ENCODE measurements at places on chromosomes 2 and 18.

- no peaks in the 10 kb centered on the region for H3K36me3 ChIP-seq
- H3K27ac ChIP-seq = no peak overlapping the region
- H3K4me1 ChIP-seq = peaks cover 30% of the 10 kb centered on the region
- H3K27me3 ChIP-seq = no peaks in the 10 kb centered on the region
- no peak overlapping the region for H3K4me3 ChIP-seq
- no peak for DNase-seq
Measured at GRCh38 chr18:48847807-48848486, 102.8 kb downstream of the SMAD7 start.

DNA sequence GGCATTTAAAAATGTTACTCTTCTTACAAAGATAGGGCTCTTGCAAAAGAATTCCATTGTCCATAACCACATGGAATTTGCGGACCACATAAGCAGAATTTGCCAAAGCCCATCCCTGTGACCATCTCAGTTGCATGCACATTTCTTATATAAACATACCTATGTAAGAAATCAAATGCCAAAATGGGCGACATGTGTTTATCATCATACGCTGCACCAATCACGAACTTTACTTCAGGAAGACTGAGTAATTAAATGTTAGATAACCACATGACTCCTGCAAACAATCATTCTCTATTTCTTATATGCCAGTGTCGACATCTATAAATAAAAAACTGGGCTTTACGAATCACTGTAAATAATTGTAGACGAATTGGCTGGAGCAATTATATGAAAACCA, 186.1 kb upstream of the RBMS1 start:
- DNase-seq = no peak
- no peaks in the 10 kb centered on the region for H3K4me1 ChIP-seq
- H3K4me3 ChIP-seq = no peak overlapping the region
- H3K27ac ChIP-seq = no peak overlapping the region
- H3K27me3 ChIP-seq = no peaks in the 10 kb centered on the region
- H3K36me3 ChIP-seq = no peaks in the 10 kb centered on the region

- H3K36me3 ChIP-seq = no peaks in the 10 kb centered on the region
- no peaks in the 10 kb centered on the region for H3K27me3 ChIP-seq
- no peak overlapping the region for H3K4me3 ChIP-seq
- no peak overlapping the region for H3K27ac ChIP-seq
- DNase-seq = no peak
- H3K4me1 ChIP-seq = no peaks in the 10 kb centered on the region
Measured at GRCh38 chr18:32441533-32441932, 29.1 kb downstream of the GAREM1 start.

GRCh38 chr2:64716569-64716968, 62.9 kb upstream of the SERTAD2 start:
- H3K27ac ChIP-seq = no peak overlapping the region
- H3K4me3 ChIP-seq = no peak overlapping the region
- DNase-seq = no peak
- H3K36me3 ChIP-seq = no peaks in the 10 kb centered on the region
- no peaks in the 10 kb centered on the region for H3K27me3 ChIP-seq
- H3K4me1 ChIP-seq = peaks cover 20% of the 10 kb centered on the region

- H3K36me3 ChIP-seq = peaks cover 18% of the 10 kb centered on the region
- no peak for DNase-seq
- H3K4me1 ChIP-seq = peaks cover 52% of the 10 kb centered on the region
- no peaks in the 10 kb centered on the region for H3K27me3 ChIP-seq
- H3K27ac ChIP-seq = no peak overlapping the region
- no peak overlapping the region for H3K4me3 ChIP-seq
Measured at GRCh38 chr2:6937157-6937556, 19.9 kb downstream of the RNF144A start.

- peaks cover 2% of the 10 kb centered on the region for H3K36me3 ChIP-seq
- no peak overlapping the region for H3K4me3 ChIP-seq
- no peak for DNase-seq
- no peaks in the 10 kb centered on the region for H3K4me1 ChIP-seq
- H3K27ac ChIP-seq = no peak overlapping the region
- no peaks in the 10 kb centered on the region for H3K27me3 ChIP-seq
Measured at GRCh38 chr2:46065152-46065551, 232.1 kb upstream of the EPAS1 start.

DNA sequence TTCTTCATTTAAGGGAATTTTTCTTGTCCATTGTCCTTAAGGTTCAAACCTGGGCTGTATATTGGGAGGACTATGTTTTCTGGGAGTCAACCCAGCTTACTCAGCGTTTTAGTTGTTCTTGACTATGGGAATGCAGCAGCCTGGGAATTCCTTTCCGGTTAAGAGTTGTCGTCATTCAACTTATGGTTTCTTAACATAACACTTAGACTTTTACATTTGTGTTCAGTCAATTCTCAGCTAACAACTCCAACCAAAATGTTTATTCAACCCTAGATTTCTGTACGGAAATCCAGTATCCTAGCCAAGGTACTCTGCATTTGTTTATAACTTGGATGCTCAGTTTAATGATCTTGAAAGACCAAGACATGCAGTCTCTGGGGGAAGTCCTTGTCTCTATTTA, 960.9 kb downstream of the CBLN2 start:
- no peaks in the 10 kb centered on the region for H3K4me1 ChIP-seq
- no peak overlapping the region for H3K4me3 ChIP-seq
- no peak overlapping the region for H3K27ac ChIP-seq
- no peaks in the 10 kb centered on the region for H3K27me3 ChIP-seq
- DNase-seq = no peak

- H3K4me1 ChIP-seq = peaks cover 25% of the 10 kb centered on the region
- H3K4me3 ChIP-seq = no peak overlapping the region
- DNase-seq = no peak
- no peaks in the 10 kb centered on the region for H3K27me3 ChIP-seq
- H3K27ac ChIP-seq = no peak overlapping the region
- H3K36me3 ChIP-seq = peaks cover 47% of the 10 kb centered on the region
Measured at GRCh38 chr2:30152385-30152784, 5.6 kb downstream of the YPEL5 start.

DNA sequence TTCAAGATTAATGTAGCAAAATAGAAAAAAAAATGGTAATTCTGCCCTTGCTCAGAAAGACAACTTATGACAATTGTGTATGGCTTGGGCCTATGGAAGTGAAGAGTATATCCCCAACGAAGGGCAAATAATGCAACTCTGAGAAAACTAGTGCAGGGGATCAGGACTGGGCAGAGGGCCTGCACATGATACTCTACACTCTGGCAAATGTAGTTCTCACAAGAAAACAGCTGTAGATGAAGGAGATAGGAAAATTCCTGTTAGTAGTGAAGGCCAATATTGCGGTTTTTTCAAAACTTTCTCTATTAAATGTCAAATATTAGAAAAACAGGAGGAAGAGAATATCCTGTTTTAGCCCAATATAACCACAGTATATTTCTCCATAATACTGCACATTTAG, 77.8 kb downstream of the SCN9A start:
- H3K36me3 ChIP-seq = peaks cover 2% of the 10 kb centered on the region
- H3K4me1 ChIP-seq = no peaks in the 10 kb centered on the region
- no peaks in the 10 kb centered on the region for H3K27me3 ChIP-seq
- no peak for DNase-seq
- H3K4me3 ChIP-seq = no peak overlapping the region

DNA sequence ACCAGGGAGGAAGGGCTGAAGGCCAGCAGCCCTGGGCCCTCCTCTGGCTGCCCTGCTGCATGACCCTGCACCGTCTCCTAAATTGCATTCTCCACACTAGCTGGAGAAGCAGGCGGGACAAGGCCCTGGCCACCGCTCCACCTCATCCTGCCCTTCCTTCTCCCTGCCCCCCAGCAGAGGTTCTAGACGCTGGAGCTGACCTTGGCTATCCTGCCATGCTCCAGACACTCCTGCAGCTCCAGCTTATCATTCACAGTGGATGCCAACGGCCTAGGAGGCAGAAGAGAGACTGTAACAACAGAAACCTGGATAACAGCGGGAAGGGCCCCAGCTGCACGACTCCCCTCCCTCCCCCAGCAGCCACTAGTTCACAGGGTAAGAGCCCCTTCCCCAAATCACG, 68.4 kb upstream of the POMC start:
- H3K4me3 ChIP-seq = no peak overlapping the region
- H3K4me1 ChIP-seq = no peaks in the 10 kb centered on the region
- H3K36me3 ChIP-seq = peaks cover 22% of the 10 kb centered on the region

DNA sequence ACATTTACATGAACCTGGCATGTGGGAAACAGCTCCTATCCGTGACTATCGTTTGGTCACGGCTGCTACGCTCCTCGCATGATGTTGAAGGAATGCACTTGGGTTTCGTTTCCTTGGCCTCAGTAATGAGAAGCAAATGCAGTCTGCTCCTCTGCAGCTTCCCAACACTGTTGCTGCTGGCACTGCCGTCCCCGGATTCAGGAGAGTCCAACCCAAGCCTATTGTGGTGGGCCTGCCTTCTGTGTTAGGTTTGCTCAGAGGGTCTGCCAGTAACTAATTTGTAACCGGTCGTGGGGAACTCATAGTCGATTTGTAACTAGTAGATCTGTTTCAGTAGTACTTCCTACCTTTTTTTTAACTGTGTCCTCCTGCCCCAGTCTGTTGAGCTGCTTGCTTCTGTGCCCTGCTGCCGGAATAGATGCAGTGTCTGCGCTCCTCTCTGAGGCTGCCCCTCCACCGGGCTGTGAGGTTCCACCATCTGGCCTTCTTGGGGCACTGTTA, 58.4 kb downstream of the WDSUB1 start:
- no peak overlapping the region for H3K4me3 ChIP-seq
- no peaks in the 10 kb centered on the region for H3K4me1 ChIP-seq
- H3K27me3 ChIP-seq = no peaks in the 10 kb centered on the region
- DNase-seq = no peak
- H3K36me3 ChIP-seq = peaks cover 44% of the 10 kb centered on the region

DNA sequence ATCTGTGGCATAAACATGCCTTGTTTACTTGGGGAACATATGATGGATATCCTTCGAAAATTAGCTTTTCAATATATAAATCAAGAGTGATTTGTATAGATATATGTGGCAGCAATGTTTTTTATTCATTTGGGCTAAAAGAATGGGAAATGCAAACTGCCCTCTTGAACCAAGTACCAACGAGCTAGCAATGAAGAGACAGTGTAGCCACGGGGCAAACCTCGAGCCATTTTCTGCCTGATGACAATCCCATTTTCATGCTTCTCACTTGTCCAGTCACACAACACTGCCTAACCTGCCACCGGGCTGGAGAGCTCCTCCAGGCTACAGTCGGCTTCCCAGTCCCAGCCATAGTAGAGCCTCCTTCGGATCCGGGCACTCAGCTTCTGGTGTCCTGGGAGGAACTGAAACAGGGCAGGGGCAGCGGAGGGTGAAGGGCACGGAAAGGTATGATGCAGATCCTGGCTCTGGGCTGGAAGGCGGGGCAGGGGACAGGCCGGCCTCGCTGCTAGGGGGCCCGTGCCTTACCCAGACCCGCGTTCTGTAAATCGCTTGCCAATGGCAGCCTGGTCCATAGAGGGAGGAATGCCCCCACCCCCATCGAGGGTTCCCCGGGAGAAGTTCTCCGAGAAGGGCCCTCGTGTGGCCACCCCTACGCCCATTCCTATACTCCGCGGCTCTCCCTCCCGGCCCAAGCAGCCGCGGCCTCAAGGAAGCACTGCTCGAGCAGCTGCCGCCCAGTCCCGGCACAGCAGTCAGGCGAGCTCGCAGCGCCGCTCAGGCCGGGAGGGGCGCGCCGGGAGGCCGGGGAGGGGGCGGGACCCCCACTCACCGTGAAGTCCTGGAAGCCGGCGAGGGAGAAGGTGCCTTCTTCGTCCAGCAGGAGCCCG, 552 bp downstream of the CNPPD1 start:
- peak overlapping the region; percentile 94 for H3K27ac ChIP-seq
- DNase-seq = no peak
- peaks cover 38% of the 10 kb centered on the region for H3K4me1 ChIP-seq
- no peaks in the 10 kb centered on the region for H3K27me3 ChIP-seq
- peak overlapping the region; percentile 83 for H3K4me3 ChIP-seq
- H3K36me3 ChIP-seq = peaks cover 12% of the 10 kb centered on the region

DNA sequence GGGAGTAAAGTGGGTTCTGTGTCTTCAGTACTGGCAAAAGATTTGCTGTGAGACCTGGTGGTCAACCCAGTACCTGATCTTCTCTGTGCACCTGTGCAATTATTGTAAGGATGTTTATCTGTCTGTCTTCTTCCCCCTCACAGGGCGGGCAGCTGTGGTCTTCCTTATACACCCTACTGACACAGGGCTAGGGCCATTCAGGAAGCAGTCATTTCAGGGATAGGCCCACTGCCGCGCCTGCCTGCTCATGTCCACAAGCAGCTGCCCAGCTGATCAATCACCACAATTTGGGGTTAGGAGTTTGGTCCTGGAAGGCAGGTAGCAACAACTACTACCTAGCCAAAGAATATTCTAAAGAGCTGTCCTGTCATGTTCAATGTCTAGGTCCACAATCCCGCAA, 1.2 kb upstream of the CNNM4 start:
- H3K27me3 ChIP-seq = no peaks in the 10 kb centered on the region
- H3K27ac ChIP-seq = no peak overlapping the region
- no peak for DNase-seq
- no peak overlapping the region for H3K4me3 ChIP-seq
- no peaks in the 10 kb centered on the region for H3K36me3 ChIP-seq

DNA sequence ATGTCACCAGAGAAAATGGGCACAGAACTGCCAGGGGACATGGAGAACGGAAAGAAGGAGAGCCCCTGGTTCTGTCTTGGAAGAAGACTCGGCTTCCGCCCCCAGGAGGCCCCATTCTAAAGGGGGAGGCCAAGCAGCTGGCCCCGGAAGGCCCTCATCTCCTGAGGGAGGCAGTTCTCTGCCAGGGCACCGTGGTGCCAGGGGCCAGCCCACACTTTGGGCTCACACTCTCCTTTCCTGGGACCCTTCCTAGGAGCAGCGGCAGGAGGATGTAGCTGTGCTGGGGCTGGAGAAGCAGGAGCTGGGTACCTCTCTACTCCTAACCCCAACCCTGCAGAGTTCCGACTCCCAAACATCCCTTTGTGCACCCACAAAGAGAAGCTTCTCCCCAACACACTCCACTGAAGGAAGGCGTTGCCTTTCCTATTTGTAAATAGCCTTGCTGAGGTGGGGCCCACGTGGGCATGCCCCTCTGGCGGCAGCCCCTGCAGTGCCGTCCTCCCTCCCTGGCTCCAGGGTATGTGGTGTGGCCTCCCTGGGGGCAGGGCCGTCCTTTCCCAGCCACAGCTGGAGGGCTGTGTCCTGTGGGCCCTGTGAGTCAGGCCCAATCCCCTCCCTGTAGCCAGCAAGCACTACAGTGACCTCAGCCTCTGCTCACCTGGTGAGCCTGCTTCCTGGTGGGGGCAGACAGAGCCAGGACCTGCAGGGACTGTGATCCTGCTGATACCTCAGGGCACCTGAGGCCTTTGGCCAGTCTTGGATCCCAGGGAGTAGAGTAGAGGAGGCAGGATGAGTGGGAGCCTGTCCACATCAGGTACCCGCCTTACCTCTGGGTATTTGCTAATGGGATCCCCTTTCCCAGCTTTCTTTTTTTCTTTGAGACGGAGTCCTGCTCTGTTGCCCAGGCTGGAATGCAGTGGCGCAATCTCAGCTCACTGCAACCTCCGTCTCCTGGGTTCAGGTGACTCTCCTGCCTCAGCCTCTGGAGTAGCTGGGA, 26.6 kb downstream of the ZFP36L2 start:
- no peak overlapping the region for H3K27ac ChIP-seq
- H3K36me3 ChIP-seq = no peaks in the 10 kb centered on the region
- peaks cover 70% of the 10 kb centered on the region for H3K4me1 ChIP-seq
- peak; percentile 46 for DNase-seq

Data from common myeloid progenitor, CD34-positive (primary cell).